ENCODE measurements at places on chromosomes 6 and 20.

DNA sequence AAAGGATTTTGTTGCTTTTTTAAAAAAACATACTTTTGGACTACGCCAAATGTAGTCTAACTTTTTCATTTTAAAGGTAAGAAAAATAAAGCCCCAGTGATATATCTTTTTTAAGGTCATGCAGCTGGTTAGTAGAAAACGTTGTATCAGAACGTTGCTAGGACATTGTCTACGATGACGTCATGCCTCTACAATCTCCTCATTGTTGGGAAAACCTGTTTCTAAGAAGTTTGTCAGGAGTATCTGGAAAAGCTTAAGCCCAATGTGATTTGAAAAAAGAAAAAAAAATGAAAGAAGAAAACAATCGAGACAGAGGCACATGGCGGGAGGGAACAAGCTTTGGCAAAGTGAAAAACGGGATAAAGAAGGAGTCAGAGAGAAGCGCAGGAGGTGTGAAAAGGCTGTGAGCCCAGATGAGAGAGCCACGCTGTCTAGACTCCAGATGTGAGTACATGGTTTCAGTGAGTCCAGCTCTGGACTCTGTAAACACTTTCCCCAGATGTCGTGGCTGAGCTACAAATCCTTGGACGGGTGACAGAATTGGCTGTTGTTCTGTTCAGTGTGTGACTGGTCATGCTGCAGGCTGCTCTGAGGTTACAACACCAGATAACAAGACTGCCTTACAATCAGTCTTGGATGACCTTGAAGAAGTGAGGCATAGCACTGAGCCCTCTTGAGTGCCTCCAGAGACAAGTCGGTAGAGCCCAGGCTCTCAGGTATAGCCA lies 656.7 kb upstream of the ID4 start:
- no peak for DNase-seq

DNA sequence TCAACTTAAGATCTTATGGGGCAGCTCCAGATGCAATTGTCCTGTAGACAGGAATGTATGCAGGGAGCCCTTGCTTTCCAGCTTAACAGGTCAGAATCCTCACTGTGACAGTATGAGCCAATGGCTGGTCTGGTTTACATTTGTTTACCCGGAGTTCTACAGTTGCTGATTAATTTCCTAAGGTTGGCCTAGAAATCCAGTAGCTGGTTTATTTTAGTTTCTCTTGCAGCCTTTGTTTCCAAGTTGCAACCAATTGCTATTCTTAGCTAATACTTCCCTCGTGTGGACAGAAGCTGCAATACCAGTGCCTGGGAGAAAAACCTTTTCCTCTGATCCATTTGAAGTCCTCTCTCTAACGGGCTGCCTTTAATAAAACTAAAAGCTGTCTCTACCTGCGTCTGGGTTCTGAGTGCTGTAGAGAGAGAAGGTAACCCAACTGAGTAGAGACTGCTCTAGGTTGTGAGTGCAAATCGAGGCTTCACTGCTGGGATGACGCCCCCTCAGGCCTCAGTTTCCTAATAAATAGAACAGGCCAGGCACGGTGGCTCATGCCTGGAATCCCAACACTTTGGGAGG lies 45.9 kb downstream of the ZNF217 start:
- no peak for DNase-seq

DNA sequence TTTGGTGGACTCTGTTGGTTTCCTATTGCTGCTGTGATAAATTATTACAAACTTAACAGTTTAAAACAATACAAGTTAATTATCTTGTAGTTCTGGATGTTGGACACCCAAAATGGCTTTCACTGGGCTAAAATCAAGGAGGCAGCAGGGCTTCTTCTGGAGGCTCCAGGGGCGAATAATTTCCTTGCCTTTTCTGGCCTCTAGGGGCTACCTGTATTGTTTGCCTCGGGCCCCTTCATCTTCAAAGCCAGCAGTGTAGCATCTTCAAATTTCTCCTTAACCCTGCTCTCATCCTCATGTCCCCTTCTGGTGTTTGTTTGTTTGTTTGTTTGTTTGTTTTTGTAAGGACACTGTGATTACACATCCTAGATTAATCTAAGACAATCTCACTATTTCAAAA lies 60.5 kb upstream of the ANKEF1 start:
- no peak for DNase-seq

- no peak for DNase-seq
These were observed 397.5 kb downstream of the TAF4 start for GRCh38 chr20:61668065-61668650.

GRCh38 chr6:17633465-17634188 lies 33.5 kb downstream of the FAM8A1 start:
- DNase-seq, result no peak

GRCh38 chr6:3882431-3882830 lies 33.3 kb downstream of the FAM50B start:
- DNase-seq, result no peak
